ENCODE measurements at places on chromosomes 12 and 14.

DNA sequence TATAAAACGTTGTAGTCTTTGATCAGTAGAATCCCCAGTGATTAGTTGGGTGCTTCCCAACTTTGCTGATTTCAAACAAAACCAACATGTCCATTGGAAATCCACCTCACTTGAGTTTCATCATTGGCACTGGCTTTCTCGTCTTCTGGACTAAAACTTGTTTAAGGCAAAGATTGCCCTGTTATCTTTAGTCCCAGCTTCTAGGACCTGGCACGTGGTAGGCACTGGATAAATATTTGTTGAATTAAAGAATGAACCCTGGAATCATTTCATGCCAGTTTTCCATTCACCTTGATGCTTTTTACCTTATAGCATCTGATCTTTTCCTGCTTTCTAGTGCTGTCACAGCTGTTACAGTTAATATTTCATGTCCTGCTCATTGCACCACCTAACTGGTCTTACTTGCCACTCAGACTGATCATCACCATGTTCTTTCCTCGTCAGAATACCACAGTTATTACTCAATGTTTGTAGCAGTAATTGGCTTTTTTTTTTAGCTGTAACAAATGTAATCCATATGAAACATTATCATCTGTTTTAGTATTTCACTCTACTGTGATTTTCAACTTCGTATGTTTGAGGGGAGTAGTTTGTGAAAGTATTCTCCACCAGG lies 7.3 kb upstream of the C12orf50 start:
- no peak for DNase-seq

- no peak for DNase-seq
These were observed 57.7 kb downstream of the MAX start for GRCh38 chr14:65044596-65044959.

DNA sequence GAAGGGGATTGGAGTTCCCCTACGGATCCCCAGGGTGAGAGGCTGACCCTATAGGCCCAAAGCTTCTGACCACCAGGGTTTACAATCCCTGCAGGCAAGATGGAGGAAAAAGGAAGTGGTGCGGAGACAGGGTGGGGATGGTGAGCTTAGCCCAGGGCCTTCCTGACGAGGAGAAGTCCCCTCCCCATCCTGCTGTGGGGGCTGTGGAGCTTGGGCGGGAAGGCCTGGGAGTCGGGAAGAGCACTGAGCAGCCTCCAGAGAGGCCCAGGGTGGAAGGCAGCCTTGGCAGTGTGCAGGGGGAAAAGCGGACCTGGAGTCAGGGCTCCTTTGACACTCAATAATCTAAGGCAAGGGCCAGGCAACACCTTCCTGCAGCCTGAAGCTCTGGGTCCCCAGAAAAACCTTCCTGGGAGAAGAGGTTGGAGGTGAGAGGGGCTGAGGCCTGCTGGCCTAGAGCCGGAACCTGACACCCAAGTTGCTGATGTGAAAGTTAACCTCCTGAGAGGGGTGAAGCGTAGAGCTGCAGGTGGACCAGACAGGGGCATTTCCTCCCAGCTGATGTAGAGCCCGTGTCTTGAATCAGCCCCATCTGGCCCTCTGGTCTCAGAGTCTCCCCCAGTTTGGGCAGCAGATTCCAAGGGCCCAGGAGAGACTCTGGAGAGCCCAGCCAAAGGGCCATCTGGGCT lies 6.0 kb downstream of the HDAC7 start:
- no peak for DNase-seq

DNA sequence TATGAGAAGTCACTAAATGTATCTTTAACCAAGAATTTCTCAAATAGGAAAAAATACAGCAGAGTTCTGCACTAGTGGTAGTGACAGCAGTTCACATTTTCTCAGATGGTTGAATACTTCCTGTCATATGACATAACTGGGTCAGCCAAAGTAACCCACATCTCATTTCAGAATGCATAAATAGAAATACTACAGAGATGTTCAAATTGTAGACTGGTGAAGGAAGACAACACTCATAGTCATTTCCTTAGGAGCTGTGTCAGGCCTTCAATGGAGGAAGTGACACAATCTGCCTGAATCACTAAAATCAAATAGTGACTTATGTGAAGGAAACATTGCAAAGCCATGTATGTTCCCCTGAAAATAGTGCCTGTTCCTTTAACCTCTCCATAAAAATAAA lies 32.4 kb downstream of the FERMT2 start:
- DNase-seq = no peak

All from stimulated activated CD4-positive, alpha-beta T cell treated with anti-CD3 and anti-CD28 coated beads, Interleukin-12 subunit alpha, Interleukin-12 subunit beta, amount 100 ng/mL, for 24 hours (primary cell).